ENCODE measurements at places on chromosomes 16 and 17.

GRCh38 chr17:58335779-58336455 lies 7.3 kb upstream of the TSPOAP1 start:
- DNase-seq, result no peak

DNA sequence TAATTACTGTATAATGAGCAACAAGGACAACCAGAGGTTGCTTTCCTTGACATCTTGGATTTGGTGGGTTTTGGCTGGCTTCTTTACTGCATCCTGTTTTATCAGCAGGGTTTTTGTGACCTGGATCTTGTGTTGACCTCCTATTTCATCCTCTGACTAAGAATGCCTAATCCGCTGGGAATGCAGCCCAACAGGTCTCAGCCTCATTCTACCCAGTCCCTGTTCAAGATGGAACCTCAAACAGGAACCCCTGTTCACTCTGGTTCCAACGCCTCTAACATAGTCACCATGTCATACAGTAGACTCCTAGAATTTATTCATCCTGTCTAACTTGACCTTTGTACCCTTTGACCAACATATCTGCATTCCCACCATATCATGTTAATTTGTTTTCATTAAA lies 183.8 kb upstream of the SOX9 start:
- DNase-seq, result no peak

- no peak for DNase-seq
Observed at GRCh38 chr16:28013878-28014277, 49.6 kb downstream of the GSG1L start.

- DNase-seq, result peak; percentile 44
Observed at GRCh38 chr16:84940670-84941551, 70.4 kb downstream of the ZDHHC7 start.

- no peak for DNase-seq
Observed at GRCh38 chr16:78163772-78164670, 64.6 kb downstream of the WWOX start.

- DNase-seq, result no peak
Observed at GRCh38 chr16:86577314-86577971, 906 bp upstream of the FOXL1 start.

DNA sequence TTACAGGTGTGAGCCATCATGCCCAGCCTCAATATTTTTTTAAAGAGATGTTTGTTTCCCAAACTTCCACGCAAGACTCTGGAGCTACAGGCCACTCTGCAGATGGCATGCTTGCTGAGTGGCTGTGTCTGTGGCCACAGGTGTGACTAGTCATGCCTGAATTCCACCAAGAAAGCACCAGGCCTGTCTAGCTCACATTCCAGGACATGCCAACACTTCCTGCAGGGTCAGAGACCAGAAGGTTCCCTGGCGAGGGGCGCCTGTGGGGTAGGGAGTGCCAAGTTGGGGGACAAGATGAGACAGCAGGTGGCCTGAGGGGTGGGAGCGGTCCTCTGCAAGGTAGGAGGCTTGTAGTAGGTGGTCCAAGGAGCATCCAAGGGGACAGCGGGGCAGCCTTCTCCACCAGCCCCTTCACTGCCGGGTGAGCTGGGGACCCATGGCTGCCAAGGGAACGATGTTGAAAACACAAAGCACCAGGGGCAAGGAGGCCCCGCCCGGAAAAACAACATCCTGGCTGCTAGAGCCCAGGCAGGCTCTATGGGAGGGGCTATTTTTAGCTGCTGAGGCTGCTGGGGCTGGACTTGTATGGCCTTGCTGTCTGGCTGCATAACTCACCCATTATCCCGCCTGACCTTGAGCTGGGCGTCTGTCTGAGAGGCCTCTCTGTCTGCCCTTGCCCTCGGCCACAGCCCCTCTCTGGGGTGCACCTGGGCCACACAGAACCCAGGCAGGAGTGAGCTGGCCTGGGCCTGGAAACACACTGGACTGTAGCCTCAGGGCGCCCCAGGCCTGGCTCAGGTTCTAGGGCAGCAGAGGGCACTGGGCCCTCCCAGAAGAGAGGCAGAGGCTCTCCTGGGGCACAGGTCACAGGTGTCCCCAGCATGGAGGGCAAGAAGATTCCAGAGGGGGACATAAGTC lies 5.7 kb downstream of the TRIM47 start:
- DNase-seq, result no peak

DNA sequence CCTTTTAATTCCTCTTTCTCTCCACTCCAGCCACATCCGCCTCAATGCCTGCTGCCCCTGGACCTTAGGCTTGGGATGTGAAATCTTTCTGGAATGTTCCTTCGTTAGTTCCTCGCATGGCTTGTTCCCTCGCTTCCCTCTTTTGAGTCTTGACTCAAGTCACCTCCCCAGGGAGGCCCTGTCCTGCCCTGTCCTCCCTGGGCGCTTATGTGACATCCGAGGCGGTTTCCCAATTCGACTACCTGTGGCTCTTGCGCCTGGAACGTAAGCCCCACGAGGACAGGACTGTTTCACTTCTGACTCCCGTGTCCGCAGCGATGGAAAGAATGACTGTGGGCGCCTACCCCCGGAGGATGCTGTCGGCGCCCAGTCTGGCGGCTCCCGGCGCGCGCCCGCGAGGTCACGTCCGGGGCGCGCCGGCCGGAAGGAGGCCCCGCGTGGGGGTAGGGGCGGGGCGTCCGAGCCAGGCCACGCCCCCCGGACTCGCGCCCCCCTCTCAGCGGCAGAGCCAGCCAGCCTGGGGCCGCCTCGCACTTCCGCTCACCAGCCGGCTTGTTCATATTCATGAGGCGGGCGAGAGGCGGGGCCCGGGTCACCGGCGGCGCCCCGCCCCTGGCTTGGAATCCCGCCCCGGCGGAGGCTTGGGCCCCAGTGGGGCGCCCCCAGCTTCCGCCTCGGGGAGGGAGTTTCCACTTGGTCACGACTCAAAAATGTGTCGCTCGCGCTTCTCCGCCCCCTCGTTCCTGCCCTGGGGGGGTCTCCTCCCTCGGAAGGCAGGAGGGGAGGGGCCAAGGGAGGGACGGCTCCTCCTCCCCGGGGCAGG lies 8.4 kb upstream of the GLIS2 start:
- peak; percentile 91 for DNase-seq

- DNase-seq, result no peak
Observed at GRCh38 chr17:76585649-76586593, at the start of gene ST6GALNAC2. Gene ST6GALNAC2, minus strand, starts transcription at chr17:76585860. Its CDS starts 52 bp downstream, at chr17:76585808.

DNA sequence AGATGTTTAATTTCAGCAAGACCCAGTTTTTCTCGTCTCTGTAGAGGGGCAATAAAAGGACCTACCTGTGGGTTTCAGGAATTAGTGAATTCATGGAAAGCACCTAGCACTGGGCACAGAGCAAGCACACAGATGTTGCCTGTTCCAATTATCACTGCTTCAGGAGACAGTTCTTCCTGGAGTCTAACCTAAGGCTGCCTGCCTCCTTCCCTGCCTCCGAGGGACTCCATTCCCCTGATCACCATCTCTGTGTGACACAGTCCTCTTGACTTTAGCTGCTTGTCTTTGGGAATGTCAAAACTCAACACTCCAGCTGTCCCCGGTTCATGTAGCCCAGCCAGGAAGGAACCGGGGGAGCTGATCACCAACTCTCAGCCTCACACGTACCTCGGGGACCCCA lies 474.9 kb downstream of the SLC39A11 start:
- DNase-seq, result no peak

- DNase-seq, result no peak
Observed at GRCh38 chr17:35371934-35372333, 1.5 kb downstream of the SLFN11 start.

GRCh38 chr16:66399031-66399430 lies 28.1 kb upstream of the BEAN1 start:
- no peak for DNase-seq

DNA sequence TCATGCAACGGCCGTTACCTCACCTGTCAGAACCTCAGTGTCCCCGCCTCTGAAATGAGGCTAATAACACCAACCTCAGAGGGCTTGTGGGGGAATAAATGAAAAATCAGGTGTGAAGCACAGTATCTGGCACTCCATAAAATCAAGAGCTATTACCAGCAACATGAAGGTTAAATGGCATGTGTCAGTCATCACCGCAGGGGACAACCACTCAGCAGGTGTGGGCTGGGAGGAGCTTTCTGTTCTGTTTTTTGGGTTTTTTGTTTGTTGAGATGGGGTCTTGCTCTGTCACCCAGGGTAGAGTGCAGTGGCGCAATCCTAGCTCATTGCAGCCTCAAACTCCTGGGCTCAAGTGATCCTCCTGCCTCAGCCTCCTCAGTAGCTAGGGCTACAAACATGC lies 16.8 kb upstream of the KRT19 start:
- DNase-seq, result no peak

GRCh38 chr16:72129976-72130656 lies 36.5 kb downstream of the DHX38 start:
- no peak for DNase-seq

DNA sequence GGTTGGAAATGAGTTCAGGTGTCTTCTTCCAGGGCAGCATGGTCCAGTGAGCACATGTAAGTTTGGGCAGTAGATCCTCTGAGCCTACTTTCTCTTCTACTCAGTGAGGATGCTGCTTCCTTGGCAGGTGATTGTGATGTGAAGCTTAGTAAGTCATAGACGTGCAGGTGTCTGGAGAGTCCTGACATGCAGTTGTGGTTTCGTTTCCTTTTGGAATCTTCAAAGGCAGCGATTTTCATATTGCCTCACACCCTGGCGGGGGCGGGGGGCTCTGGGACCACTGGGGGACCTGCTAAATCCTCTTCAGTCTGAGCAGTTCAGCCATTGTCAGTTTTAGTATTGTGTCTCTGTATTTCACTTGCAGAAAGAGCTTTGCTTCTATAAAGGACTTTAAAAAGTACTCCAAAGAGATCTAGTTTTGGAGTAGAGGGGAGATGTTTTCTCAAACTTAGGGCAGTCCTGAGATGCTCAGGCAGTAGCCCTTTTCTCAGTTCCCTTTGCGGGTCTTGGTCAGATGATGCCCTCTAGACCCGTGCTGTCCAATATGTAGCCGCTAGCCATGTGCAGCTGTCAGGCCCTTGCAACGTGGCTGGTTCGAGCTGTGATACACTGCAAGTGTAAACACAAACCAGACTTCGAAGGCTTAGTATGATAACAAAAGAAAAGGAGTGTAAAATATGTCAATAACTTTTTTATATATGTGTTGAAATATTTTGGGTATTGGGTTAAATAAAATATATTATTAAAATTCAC lies 4.0 kb upstream of the CDK5R1 start:
- DNase-seq, result no peak

DNA sequence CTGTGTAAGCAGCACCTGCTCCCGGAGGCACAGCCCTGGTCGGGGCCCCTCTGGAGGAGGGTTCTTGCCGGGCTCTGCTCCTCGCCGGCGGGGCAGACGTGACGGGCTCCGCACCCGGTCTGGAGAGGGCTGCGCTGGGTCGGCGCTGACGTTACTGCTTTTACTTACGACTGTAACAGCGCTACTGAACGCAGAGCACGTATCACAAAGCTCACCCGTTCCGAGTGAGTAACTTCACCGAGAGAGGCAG lies 1.3 kb upstream of the RAB40C start:
- no peak for DNase-seq

DNA sequence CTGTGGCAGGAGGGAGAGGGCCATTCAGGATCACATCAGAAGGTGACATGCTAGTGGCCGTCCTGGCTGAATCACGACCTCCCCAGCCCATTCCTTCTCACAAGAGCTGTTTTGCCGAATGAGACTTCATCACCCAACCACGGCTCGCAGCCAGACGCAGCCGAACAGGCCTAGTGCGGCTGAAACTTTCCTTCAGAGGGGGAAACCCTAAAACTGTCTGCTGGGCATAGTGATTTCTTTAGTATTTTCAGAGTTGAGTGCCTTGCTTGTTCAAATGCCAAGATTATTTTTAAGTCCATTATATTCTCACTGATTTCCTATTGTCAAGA lies 343.7 kb downstream of the CPPED1 start:
- DNase-seq, result no peak

DNA sequence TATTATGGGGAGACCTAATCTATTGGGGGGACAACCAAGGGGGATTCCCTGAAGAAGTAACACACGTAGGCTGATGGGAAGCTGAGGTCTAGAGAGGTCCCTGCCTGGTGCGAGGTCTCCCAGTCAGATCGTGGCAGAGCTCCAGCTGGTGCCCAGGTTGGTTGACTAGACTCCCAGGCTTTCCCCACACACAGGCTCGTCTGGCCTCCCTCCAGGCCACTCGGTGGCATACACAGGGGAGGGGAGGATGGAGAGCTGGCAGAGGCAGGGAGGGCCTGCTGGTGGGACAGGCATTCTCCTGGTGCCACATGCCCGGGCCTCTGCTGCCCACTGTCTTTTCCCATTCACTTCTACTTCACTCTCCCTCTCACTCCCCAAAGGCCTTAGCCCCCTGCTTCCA lies 8.5 kb upstream of the SOCS3 start:
- no peak for DNase-seq

- DNase-seq, result peak; percentile 53
Observed at GRCh38 chr17:21452377-21453143, 76.4 kb downstream of the KCNJ12 start.

DNA sequence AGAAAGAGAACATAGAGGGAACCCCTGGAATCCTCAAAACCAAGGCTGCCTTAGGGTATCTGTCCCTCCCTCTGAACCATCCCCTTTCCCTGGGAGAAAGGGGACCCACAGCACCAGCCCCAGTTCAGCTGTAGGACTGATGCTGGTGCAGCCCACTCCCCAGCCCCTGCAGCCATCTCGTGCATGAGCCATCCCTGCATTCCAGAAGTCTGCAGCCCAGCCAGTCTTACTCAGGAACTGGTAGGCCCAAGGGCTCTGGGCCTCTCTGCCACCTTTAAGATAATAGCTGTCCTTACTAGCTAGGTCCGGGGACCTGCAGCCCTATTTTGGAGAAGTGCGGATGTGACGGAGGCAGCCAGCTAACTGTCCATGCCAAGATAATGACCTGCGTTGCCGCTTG lies 6.0 kb upstream of the EVPL start:
- DNase-seq, result no peak

DNA sequence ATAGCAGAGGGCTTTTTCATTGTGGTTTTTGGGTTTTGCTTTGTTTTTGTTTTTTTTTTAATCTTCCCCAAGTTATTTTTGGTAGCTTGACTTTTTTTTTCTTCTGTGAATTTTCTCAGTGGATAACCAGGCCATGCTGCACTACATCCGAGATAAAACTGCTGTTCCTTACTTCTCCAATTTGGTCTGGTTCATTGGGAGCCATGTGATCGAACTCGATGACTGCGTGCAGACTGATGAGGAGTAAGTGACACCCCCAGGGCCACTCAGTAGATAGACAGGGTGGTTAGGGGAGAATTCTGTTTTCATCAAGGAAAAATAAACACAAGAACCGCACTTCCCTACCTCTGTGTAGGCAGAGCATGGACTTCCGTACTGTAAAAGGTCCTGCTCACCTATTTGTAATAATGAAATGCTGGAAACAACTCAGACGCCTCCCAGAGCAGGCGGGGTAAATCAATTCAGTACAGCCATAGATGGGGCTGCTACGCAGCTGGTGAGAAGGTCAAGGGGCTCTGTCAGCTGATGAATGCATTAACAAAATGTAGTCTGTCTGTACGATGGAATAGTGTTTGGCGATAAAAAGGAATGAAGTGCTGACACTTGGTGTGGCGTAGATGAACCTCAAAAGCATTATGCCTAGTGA lies 28.6 kb downstream of the CLEC16A start:
- no peak for DNase-seq

DNA sequence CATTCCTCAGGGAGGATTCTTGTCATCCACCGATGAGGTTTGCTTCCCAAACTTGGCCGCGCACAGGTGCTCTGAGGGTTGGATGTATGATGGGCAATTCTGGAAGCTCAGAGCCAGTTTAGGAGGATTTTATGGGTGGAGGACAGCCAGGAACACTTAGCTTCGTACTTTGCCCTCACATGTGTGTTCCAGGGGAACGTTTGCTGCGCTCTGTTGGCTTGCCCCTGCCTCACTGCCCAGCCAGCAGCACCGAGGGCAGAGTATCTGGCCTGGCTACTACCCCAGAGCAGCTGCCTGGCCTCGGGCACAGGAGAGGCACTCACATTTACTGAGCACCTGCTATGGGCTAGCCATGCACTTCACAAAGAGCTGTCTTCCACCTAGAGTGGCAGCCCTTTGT lies 14.1 kb downstream of the SEZ6 start:
- no peak for DNase-seq

Data from fibroblast of skin of left quadriceps (primary cell).